Head of caudate nucleus (tissue), 42 donors: ENCODE measurements at places on chromosomes 5 and 9.

DNA sequence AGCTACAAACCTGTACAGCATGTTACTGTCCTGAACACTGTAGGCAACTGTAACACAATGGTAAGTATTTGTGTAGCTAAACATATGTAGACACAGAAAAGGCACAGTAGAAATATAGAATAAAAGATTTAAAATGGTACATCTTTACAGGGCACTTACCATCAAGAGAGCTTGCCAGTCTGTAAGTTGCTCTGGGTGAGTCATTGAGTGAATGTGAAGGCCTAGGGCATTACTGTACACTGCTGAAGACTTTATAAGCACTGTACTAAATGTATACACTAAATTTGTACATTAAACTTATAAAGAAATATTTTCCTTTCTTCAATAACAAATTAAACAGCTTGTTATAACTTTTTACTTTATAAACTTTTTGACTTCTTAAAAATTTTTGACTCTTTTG lies 20.5 kb downstream of the ADRB2 start:
- DNase-seq, result no peak

DNA sequence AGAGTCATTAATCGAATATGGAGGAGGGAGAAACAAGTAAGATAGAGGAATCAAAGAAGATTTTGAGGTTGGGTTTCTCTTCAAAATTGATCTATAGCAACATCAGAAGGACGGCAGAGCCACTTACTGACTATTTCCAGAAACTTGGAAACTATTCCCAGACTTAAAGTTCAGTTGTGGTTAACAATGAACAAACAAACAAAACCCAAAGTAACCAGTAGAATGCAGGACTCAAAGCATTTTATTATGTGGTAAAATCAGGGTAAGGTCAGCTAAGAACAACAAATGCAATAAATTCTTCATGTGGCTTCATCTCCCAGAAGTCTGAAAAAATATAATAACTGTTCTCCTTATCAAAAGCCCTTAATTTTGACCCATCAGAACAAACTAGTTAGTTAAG lies 54.9 kb upstream of the OSMR start:
- no peak for DNase-seq

DNA sequence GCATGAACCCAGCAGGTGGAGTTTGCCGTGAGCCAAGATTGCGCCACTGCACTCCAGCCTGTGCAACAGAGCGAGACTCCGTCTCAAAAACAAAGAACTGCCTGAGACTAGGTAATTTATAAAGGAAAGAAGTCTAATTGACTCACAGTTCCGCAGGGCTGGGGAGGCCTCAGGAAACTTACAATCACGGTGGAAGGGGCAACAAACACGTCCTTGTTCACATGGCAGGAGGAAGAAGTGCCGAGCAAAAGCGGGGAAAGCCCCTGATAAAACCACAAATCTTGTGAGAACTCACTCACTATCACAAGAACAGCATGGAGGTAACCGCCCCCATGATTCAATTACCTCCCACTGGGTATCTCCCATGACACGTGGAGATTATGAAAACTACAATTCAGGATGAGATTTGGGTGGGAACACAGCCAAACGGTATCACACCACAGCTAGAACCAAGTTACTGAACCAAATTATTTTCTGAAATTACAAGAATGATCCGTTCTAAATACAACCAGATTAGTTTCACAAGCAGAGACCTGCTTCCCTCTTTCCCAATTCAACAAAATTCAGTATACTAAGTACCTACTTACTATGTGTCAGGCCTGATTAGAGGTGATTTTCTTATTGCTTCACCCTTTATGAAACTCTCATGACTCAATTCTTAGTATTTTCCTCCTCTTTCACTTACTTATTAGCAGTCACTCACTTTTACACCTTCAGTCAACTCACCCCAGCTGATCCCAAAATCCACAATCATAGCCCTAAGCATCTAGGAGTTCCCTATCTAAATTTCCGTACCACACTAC lies 8.4 kb downstream of the UBTD2 start:
- DNase-seq, result no peak

DNA sequence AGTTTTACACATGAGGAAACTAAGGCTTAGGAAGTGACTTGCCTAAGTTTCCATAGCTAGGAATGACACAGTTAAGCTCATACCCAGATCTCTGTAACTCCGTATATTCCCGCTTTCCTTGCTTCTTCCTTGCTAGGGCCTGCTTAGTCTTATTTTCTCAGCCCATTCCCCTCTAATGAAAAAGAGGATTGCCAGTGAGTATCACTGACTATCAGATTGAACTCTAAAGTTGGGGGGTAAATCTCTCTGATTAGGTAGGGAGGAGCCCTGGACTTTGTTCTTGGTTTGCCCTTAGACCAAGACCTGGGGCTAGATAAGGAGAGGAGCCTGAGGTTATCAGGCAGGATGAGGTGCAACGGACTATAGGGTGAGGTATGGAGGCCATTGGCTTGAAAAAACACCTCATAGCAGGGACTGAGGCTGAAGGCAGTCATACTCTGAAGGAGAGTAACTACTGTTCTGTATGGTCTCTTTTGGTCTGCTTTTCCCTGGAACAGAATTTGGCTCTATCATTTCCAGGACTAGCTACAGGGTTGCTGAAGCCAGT lies 2.5 kb downstream of the TRIM32 start:
- no peak for DNase-seq

- peak; percentile 3 for DNase-seq
Observed at GRCh38 chr5:133393776-133394476, 218.4 kb downstream of the FSTL4 start.

DNA sequence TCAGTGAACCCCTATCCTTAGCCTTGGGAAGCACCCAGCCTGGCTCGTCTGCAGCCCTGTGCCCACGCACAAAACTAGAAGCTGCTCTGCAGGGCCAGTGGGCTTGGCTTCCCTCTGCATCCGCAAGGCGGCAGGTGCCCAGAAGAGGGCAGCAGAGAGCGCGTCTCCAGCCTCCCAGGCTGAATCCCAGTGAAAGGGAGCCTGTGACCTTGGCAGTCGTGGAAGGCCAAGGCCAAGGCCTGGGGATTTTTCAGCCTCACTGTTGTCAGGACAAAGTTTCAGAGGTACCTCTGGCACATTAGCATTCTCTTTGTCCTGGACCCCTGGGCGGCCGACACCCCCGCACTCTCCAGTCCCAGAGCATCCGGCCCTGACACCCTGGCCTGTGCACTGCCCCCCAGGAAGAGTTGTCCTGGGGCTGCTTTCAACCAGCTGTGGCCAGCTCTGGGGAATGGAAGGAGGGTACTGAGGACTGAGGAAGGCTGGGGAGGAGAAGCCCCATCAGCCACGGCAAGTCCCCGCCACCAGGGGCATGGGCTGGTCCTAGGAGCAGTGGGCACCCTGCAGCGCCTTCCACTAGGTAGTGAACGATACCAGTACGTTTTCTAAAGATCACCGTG lies 63.6 kb upstream of the IL17B start:
- peak; percentile 76 for DNase-seq

DNA sequence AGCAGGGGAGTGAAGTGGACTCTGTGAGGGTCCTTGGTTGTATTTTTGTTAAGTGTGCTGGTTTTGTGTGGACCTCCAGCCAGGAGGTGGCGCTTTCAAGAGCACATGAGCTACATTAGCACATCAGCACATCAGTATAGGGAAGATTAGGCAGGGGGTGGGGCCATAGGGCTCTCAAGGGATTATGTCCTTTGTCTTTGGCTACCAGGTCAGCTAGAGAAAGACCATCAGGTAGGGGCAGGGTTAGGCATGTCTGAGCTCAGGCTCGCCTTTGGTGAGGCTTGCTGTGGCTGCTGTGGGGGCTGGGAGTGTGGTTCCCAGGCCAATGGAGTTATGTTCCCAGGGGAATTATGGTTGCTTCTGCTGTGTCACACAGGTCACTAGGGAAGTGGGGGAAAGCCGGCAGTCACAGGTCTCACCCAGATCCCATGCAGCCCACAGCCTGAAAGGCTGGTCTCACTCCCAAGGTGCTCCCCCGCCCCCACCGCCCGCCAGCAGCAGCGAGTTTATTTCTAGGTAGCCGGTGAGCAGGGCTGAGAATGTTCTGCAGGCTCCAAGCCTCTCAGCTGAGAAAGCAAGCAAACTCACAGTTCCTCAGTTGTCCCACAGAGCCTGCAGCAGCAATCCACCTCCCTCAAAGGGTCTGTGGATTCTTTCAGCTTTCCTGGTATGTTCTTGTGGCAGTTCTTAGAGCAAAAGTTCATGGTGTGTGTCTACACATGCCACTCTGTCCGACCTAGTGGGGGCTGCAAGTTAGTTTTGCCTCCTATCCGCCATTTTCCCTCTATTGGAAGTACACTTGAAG lies 13.7 kb downstream of the OR1J1 start:
- DNase-seq, result no peak

DNA sequence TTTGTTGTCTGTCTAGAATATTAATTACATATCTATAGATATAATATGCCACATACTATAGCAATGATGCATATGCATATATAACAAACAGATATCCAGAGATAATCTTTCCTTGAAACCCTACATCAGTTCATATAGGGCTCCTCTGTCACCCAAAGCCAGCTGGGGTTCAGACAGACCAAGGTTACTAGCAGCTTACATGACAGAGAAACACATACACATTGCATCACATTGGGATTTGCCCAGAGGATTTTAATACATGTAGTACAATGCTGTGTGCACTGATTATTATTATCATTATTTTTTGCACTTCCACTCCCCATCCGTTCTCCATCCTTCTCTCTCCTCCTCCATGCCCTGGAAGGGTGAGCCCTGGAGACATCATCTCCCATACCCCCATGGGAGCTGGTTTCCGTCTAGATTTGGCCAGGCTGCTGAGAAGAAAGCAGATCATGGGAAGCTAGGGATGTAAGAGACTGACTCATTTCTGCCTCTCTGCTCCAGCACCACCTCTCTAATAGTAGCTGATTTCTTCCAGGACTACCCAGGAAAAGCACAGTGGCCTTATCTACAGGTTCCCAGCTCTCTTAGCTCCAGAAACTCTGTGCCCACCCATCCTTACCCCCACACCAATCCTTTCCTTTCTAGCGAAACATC lies 23.3 kb downstream of the FST start:
- DNase-seq, result no peak

DNA sequence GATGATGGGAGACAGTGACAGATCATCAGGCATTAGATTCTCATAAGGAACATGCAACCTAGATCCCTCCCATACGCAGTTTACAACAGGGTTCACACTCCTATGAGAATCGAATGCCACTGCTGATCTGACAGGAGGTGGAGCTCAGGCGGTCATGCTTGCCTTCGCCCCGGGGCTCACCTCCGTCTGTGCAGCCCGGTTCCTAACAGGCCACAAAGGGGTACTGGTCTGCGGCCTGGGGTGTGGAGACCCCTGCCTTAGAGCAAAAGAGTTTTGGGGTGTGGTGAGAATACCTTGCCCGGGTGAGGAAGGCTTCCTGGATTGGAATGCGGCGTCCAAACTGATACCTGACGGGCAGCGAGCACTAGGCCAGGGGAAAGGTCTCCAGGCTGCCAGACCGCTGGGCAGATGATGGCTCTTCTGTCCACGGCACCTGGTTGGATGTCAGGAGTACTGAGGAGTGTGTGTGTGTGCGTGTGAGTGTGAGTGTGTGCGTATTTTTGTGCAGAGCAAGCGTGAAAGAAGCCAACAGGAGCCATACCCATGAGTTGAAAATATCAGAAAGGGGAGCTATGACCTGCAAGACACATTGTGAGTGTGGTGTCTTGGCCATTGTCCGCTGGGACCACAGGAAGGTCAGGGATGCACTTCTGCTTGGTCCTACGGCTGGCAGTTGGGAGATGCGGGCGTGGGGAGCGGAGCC lies 55.4 kb downstream of the ACER2 start:
- no peak for DNase-seq

- DNase-seq, result no peak
Observed at GRCh38 chr9:115135821-115136778, 18.1 kb upstream of the TNC start.

- DNase-seq, result no peak
Observed at GRCh38 chr5:140295414-140295813, 7.5 kb downstream of the PFDN1 start.

DNA sequence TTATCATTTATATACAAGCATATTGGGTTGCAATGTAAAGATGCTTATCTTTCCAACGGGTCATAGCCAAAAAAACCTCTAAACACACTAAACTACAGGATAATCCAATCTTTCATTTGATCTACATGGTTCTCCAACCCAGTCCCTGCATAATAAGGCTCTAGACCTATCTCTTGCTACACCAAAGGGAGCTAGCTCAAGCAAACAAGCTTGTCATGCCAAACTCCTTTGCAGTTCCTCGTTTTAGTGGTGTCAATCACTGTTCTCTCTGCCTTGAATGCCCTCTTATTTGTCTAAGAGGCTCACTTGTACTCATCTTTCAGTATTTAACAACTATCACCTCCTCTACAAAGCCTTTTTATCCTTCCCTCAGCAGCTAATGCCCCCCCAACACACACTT lies 5.6 kb downstream of the HOMER1 start:
- no peak for DNase-seq

GRCh38 chr9:31210978-31211570 lies 1173.4 kb upstream of the ACO1 start:
- DNase-seq, result no peak

GRCh38 chr9:138073408-138073807 lies 195.8 kb downstream of the CACNA1B start:
- no peak for DNase-seq

- DNase-seq, result no peak
Observed at GRCh38 chr5:55920784-55921183, 69.6 kb downstream of the IL31RA start.
